ENCODE measurements at places on chromosomes 3 and 15.

GRCh38 chr3:54714035-54714434 lies 213.8 kb downstream of the LRTM1 start:
- no peak for DNase-seq

DNA sequence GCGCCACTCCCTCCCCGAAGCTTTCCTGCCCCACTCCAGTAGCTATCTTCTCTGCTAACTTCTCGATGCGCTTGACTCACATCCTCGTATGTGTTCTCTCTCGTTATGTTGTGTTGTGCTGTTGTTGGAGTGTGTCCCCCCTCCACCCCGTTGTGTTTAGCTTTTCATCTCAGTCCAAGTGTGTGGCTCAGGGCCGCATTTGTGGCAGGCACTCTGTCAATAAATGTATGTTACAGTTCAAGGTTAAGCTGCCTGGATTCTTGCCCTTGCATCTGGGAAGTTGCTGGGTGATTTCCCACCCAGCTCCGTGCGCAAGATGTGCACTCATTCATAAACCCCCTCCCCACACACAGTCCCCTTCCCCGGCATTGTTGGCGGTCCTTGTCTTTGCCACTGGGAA lies 71.9 kb downstream of the PGPEP1L start:
- DNase-seq: no peak

- no peak for DNase-seq
These were observed 144.3 kb downstream of the ERC2 start for GRCh38 chr3:56323986-56324420.

GRCh38 chr3:138172625-138173024 lies 2.1 kb downstream of the DBR1 start:
- no peak for DNase-seq

GRCh38 chr3:72678380-72678779 lies 169.9 kb downstream of the SHQ1 start:
- no peak for DNase-seq

DNA sequence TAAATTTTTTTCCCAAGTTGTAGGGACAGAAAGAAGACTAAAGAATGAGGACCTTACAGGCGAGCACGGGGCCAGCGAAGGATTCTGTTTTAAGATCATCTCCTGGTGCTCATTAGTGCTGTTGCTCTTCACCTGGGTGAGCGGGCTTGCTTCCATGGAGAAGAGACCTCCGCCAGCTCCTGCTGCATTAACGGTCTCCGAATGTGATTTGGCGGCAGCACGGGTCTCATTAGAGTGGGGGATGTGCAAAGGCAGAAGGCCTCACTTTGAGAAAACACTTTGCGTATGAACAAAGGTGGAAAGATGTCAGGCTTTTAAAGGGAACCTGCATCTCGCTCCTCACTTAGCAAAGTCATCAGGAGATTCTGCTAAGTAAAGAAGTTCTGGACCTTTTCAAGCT lies 753.4 kb upstream of the CFAP20DC start:
- no peak for DNase-seq

- DNase-seq: peak; percentile 93
These were observed 540.9 kb downstream of the MAGI1 start for GRCh38 chr3:65497846-65498245.

DNA sequence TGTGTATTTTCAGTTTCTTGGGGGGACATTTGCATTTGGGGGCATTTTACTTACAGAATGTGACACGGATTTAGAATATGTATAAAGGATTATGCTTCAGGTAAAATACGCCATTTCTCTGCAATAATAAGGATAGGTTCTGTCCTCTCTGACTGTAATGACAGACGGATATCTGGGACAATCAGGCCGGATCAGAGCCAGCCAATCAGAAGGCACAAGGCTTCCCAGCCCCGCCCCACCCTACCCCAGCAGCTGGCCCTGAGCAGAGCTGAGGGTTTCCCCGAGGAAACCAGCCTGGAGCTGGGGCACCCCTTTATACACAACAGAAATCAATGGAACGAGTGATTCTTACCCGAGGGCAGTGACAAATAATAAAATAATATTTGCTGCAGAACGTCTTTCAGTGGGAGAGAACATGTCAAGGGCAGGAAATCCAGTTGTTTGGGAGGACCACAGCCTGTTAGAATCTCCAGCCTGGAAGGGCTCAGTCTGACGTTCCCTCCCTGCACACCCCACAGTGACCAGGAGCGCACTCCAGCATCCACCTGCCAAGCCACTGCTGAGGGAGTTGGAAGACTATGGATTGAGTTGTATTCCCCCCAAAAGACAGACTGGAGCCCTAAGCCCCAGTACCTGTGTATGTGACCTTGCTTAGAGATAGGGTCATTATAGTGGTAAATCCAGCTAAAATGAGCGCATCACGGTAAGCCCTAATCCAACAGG lies 30.3 kb upstream of the SEC13 start:
- DNase-seq: no peak

GRCh38 chr15:71294251-71294910 lies 179.1 kb downstream of the THSD4 start:
- DNase-seq: no peak

DNA sequence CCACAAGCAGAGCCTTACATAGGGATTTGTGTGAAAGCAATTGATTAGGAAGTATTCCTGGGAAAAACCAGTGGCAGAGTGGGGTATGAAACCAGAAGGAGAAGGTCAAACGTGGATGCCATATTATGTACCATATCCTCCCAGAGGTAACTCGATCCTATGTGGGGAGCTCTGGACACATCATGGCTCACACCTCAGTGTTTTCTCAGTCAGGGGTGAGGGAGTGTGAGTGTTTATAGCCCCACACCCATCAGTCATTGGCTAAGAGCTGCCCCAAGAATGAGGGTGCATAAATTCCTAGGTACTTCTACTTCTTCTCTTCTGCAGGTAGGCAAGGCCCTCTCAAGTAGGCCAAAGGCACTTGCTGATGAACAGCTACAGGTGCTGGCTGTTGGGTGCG lies 28.2 kb upstream of the PDZRN3 start:
- no peak for DNase-seq

DNA sequence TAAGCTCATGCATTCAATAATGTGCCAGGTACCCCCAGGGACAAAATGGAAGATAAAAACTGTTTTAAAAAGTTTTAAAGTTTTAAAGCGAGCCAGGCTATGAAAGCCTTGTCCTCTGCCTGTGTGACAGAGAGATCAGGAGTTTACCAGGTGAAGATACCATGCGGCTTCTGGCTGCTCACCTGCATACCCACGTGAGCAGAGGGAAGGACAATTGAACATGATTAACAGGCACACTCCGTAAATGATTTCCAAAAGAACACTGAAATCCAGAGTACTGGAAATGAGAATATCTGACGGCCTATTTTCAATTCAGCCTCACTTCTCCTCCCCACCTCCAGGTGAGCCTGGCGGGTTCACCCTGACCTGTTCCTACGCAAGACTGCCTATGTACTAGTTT lies 42.1 kb downstream of the CCDC191 start:
- DNase-seq: no peak

GRCh38 chr3:119930286-119930685 lies 148.4 kb downstream of the NR1I2 start:
- no peak for DNase-seq

DNA sequence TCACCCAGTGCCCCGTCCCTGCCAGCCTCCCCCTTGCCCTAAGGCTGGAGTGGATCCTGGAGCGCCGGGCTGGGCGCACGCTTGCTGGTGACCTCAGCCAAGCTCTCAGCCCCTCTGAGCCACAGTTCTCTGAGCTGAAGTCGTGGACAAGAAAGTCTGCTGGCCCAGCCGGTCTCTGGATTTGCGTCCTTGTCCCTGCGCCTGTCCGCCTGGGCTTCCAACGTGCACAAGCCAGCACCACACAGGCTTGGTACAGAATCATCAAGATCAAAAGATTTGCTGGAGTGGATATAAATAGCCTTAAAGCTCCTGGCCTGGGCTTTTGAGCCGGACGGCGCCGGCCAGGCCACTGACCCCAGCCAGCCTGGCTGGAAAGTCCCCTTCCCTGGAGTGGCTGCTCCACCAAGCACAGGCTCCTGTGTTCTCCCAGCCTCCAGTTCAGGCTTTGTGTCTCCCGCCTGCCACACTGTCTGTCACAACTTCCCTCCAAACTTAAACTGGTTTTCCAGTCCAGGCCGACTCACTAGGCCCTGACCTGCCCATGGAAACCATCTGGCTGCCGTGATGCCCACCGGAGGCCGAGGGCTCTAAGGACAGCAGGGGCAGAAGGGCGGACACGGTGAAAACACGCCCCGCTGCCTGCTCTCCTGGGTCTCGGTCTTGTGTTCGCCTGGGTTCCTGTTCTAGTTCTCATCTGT lies 156.2 kb downstream of the NUP210 start:
- no peak for DNase-seq

- no peak for DNase-seq
These were observed 15.3 kb upstream of the ROPN1 start for GRCh38 chr3:124007186-124007585.

DNA sequence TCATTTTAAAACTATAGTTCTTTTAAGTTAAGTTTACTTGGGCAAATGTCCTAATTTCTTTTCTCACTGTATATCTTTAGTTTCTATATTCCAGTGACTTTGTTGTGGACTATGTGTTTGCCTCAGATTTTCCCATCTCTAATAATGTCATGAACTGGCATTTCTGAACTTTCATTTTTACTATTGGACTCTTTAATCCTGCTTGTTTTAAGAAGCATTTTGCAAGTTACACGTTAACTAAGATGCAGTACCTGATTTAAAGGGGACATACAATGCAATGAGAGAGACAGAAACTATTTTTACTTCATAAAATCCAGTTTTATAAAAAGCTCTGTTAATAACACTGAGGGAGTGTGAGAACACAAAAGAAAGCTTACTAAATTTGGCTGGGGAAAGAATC lies 58.6 kb upstream of the PHLDB2 start:
- no peak for DNase-seq

DNA sequence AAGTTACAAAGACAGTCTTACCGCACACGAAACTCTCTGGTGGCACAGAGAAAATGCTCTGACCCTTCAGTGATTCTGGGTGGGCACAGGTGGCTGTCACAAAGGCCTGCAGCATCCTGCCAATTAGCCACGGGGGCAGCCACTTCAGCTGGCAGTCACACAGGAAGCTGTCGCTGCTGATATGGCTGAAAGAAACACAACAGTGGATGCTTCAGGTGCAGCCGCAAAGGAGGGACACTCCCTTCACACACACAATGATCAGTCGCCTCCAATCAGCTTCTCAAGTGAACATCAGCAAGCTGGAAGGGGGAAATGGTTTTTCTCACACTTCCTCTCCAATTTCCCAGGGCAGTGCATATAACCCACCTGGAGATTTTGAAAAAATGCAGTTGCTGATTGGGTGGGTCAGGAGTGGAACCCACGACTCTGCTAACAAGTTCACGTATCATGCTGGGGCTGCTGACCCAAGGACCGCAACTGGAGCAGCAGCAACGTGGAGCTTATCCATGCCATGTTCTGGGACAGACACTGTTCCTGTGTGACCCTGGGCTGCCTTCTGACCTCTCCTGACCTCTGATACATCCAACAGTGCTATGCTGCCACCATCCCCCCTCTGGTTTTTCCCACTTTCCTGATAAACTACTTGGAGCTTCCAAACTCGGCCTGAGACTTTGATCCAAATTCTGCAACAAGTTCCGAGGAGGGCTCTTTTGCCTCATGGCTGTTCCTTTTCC lies 106.6 kb downstream of the LRIG1 start:
- DNase-seq: no peak

DNA sequence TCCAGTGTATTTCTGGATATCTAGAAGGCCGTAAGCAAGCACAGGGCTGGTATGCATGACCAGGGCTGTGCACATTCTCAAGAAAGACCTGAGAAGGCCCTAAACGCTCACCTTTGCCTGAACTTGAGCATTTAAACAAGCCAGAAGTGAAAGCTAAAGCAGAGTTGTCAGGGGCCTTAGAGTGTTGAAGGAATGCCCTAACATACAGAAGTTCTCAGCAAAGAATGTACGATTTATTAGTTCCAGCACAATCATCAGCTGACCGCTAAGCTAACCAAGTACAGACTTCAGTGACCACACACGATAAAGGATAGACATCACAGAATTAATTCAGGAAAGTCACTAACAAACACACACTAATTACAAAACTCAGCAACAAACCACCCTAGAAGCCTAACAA lies 8.7 kb downstream of the HLTF start:
- no peak for DNase-seq

DNA sequence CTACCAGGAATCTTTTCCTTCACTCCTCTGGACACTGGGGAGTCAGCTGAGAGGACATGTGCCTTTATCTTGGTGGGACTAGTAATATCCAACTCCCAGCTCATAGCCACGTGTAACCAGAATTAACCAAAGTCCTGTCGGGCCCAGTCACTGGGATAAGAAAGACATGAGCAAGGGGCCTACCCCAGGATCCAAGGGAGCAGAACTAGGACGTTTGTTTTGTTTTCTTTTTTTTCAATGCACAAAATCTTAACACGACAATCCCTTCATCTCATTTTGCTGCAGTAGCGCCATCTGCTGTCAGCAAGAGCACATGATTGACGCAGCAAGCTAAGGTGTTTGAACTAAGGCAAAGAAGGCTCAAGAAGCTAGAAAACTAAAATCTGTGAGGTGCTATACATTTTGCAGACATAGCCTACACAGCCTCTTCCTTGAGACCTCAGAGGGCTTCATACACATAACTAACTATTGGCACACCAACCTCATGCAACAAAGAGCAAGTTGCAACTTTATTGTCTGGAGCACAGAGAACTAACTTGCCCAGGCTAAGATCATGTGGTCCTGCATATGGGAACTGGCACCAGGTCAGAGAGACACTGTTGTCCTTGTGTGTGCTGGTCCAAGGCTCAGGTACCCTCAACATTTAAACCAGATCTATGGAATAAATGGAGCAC lies 43.6 kb downstream of the RLBP1 start:
- DNase-seq: no peak

GRCh38 chr3:72872183-72872582 lies 15.7 kb upstream of the GXYLT2 start:
- no peak for DNase-seq

GRCh38 chr15:54576298-54576935 lies 598.2 kb downstream of the UNC13C start:
- DNase-seq: no peak

GRCh38 chr3:11178421-11178820 lies 24.1 kb downstream of the HRH1 start:
- no peak for DNase-seq

- no peak for DNase-seq
These were observed 171.5 kb upstream of the NANOGP8 start for GRCh38 chr15:35256551-35256950.

DNA sequence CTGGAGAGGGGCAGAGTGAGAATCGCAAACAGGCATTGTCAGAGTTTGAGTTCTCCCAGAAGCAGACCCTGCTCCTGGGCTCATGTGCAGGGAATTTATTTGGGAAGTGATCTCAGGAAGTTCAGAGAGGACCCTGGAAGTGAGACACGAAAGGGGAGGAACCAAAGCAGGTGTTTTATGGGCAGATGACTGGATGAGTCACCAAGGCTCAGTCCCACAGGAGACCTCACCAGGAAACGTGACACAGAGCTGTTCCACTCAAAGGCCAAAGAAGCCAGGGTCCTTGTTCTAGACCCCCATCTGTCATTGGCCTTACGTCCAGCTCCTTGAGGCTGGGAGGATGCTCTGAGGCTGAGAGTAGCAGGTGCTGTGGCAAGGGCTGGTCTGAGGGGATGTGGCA lies 43.4 kb upstream of the SEC22A start:
- DNase-seq: no peak

GRCh38 chr3:114789803-114790202 lies 357.3 kb downstream of the ZBTB20 start:
- DNase-seq: no peak

Data from DMS 273 treated with DMSO at 0.1 percent for 48 hours (cell line).